ENCODE measurements at places on chromosomes 1 and 21.

- DNase-seq: no peak
These were observed 31.4 kb upstream of the PKP1 start for GRCh38 chr1:201251851-201252430.

- no peak for DNase-seq
These were observed 22.8 kb downstream of the RERE start for GRCh38 chr1:8794605-8795004.

GRCh38 chr1:177983482-177984135 is 13.8 kb upstream of the SEC16B start:
- DNase-seq: no peak

DNA sequence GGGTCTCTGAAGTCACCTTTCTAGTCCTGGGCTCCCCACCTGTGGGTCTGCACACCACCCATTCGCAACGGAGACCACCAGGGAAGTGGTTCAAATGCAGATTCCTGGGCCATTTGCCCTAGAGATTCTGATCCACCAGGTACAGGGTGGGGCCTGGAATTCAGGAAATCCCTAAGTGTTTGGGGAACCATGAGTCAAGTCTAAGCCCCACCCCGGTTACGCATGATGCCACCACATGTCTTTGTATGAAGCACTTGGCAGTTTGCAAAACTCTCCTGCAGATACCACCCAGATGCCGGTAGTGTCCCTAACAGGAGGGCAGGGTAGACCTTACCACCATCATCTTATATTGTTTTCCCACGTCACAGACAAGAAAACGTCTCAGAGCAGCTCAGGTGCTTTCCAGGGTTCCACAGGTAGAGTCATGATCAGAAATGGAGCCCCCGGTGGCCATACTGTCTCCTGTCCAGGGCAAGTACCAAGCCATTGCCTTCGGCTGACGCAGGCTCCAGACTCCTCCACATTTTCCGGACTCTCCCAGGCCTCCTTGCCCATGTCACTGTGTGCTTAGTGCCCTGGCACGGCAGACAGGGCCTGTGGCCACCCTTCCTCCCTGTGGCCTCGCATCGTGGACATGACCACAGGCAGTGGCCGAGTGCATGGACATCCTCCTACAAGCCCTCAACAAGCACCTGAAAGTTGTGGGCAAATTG is 89.2 kb upstream of the TMEM51 start:
- DNase-seq: no peak

DNA sequence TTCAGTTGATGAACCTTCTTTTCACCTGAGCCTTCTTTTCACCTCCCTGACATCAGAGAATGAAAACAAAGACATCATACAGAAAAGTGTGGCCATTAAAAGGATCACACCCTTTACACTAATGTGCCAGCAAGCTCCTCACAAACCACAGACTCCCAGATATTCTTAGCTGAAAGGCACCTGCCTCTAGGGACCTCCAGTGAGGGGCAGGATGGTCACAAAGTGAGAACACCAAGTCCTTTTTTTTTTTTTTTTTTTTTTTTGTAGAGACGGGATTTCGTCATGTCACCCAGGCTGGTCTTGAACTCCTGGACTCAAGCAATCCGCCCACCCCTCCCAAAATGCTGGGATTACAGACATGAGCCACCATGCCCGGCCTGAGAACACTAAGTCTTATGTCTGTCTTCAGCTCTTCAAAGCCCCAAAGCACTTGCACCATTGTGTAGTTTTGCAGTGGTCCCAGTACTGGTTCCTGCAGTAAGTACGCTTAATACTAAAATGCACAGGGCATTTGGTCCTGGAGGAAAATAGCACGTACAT is 58.2 kb upstream of the LBR start:
- DNase-seq: no peak

- no peak for DNase-seq
These were observed 154.2 kb upstream of the RUNX1 start for GRCh38 chr21:35203093-35203977.

All from SK-N-MC (cell line).